ENCODE measurements at places on chromosomes 2 and 18.

DNA sequence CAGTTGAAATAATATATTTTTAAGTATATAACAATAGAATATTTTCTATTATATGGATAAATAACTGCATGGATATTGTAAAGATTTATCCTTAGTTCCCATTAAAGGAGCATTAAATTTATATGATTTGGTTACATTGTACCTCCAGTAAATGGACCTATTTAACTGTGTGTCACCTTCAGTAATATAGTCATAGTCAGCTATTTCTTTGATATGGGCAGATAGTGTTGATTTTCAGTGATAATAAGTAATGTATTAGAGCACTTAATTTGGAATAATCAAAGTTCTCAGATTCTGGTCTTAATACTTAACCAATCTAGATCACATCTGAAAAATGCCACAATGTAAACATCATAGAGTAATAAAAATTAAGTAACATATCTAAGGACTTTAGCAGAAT lies 1527.3 kb upstream of the NXPH2 start:
- DNase-seq: no peak

GRCh38 chr2:7844414-7844965 lies 837.4 kb upstream of the ID2 start:
- no peak for DNase-seq

DNA sequence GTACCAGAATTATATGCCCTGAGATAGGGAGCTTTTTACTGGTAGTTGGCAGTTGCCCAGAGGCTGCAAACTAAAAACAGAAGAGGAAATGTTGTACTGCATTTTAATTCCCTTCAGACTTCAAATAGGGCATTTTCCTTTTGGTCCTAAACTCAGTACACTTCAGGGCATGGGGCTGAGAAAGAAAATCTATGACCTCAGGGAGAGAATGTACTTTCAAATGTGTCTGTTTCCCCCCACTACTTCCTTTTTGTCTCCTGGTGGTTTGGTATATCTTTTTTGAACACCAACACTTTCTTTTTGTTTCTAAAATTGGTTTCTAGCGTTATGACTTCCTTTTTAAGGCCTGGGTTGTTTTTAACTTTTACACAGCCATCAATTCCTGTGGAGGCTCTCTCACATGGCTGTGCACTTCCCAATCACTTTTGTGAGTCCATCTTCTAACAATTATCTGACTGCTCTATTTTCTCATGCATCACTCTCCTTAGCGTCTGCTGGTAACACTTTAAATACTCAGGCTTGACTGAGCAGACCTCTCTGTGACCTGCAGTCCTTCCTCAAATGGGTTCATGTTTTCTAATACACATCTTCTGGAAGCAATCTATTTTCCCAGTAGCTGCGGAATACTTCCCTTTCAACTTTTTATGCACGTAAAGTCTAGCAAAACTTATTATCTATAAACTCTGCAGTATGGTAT lies 596.0 kb downstream of the LRP1B start:
- DNase-seq: no peak

GRCh38 chr2:217733461-217733860 lies 269.3 kb downstream of the TNS1 start:
- DNase-seq: no peak

DNA sequence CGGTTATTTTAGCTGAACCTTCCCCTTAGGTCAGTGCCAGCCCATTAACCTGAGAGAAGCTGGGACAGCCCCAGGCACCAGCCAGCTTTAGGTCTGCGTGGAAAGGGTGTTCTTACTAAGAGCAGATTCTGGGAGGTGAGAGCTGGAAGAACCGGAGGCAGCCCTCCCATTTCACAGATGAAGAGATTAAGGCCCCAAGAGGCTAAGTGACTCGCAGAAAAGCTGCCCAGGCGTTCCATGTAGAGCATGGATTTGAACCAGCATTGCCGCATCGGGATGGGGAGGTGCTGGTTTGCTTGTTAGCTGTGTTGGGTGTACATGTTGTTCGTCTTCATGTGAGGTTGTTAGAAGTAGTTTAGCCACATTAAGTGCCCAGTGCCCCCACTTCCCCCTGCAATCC lies 203.2 kb downstream of the AGAP1 start:
- no peak for DNase-seq

All from GM12892 (cell line).